ENCODE measurements at places on chromosomes 16 and 17. TPM values are rescaled to one million over a fixed set of nuclear protein-coding genes. Genes with fewer than 3 reads are reported as not detected.

- DNase-seq = no peak
Observed at GRCh38 chr17:29777663-29778062, 152.4 kb downstream of the SSH2 start.

DNA sequence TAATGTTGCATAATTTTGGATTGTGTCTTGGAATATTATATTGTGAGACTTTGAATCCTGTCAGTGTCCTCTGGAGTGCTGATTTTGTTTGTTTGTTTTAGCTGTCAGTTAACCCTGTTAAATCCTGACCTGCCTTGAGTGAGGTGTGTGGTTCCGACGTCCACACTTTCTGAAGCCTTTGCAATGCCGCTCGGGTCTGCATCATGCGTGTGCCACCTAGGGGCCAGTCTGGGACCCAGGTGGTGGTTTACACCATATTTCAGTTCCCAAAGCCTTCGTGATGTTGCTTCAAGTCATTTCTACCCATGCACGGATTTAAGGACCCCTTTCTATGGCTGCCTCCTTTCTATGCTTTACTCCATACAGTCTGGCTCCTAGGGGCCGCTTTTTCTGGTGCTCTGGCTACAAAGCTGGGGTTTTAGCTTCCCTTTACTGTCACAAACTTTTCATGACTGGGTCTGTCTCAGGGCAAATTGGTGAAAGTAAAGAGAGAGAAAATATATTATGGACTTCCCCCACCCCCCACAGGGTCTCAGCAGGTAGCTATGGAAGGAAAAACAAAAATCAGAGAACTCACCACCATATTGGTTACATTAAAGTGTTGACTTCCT is 11.4 kb upstream of the OR4D1 start:
- no peak for DNase-seq

DNA sequence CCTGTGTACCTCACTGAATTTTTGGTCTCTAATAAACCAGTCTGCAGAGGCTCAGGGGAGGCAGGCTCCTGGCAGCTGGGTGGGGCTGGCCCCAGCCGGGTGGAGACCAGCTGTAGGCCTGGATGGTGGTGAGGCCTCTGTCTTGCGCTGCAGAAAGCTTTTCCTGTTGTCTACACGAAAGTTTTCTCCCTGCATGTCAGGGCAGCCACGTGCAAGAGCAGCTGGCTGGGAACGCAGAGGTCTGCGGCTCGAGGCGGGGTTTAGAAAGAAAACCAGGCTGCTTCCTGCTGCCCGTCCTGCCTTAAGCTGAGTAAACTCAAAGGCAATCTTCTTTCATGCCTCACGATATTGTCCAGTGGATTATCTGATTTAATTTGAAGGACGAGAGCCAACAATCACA is 2.4 kb downstream of the SERPINF1 start:
- DNase-seq = no peak

- DNase-seq = no peak
Observed at GRCh38 chr16:2818272-2818876, 1.3 kb downstream of the PRSS21 start.

DNA sequence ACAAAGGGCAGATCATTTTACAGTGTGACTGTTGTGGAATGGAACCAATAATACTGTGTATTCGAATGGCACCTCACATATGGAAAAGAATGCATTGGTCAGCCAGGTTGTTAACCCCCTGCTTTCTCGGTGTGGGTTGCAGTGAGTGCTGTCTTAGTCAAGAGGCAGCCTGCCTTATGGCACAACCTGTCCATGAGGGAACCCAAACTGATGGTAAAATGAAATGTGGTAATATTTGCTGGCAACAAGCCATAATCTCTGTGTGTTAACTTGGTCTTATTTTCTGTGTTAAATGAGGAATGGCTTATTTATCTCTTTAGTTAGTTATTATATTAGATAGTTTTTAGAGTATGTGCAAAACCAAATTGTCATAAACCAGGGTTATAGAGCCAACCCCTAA is 81.6 kb downstream of the TMC6 start:
- no peak for DNase-seq

- no peak for DNase-seq
Observed at GRCh38 chr17:6796017-6796886, 20.2 kb downstream of the FBXO39 start.

DNA sequence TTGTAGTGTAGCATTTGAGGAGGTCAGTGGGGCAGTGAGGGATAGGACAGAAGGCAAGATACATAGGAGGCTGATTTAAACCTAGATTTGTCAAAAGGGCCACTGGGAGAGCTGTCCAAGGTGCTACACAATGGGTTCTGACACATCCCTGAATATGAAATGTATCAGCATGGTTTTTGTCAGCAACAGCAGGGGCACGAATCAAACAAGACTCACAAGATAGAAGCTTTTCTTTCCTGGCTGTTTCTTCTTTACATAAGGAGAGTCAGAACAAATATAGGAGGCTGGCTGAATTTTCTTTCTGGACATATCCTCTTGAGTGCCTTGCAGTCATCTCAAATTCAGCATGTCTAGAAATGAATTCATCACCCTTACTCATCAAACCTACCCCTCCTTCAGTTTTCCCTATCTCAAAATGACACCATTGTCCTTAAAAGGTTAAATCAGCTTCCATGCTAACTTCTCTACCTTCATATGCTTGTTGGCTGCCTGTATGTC is 130.5 kb downstream of the NPIPB5 start:
- DNase-seq = no peak

- no peak for DNase-seq
Observed at GRCh38 chr17:4545217-4545951, 9.8 kb downstream of the MYBBP1A start.

DNA sequence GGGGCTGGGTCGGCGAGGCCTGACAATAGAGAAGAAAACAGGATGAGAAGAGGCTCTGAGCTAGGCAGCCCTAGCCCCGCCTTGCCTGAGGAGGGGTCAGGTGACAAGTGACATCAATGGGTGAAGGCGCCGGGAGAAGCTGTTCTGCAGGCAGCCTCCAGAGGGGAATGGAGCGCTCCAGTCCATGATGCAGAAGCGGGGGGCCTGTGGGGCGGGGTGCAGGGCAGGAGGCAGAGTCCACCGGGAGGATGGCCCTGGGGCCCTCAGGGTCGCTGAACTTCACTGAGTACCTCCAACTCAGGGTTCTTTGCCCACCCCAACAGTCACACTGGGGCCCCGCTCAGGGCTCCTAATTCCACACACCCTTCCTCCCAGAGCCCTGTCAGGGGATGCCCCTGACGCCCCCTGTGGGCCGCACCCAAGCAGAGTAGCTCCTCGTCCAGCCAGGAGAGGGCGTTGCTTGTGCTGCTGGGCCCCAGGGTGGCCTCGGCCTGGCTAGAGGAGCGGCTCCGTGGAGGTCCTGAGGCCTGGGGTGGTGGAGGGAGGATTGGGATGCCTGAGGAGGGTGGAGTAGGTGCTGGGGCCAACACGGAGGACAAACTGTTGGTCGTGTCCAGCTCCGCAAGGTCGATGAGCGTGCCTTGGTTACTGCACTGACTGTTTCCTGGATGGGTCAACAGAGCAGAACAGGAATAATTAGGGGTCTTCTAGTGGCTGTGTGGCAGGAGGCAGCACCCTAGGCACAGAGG is 20.8 kb downstream of the GGA3 start:
- no peak for DNase-seq

- DNase-seq = no peak
Observed at GRCh38 chr16:62213763-62214162, 177.5 kb upstream of the CDH8 start.

- DNase-seq = no peak
Observed at GRCh38 chr17:81093619-81094508, 58.9 kb downstream of the BAIAP2 start.

- DNase-seq = no peak
Observed at GRCh38 chr17:10025976-10026901, 121.2 kb upstream of the RCVRN start.

- DNase-seq = no peak
Observed at GRCh38 chr16:79329166-79329521, 271.4 kb downstream of the MAF start.

The C16orf74 gene
- 3.3 TPM for total RNA-seq

The PABPN1L gene
- not detected for total RNA-seq

The RNF157 gene
- total RNA-seq = 23.5 TPM

The ASPHD1 gene
- not detected for total RNA-seq

The TAT gene
- 0.19 TPM for total RNA-seq
